ENCODE measurements at places on chromosomes 3 and 15.

DNA sequence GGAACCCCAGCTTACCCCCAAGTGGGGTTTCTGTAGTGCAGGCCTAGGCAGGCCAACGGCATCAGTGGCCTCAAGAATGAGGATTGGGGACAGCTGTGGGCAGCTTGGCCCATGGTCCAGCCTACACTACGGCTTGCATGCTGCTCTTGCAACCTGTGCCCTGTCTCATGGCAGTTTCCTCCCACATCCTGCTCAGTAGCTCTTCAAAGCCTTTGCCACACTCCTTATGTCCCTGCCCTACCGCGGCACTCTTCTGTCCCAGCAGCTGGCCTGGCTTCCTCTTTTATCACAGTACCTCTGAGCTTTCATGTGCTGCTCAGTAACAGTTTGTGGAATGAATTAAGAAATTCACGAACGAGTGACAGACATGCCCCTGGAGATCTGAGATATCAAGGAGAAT, 431.0 kb downstream of the EPHB1 start:
- no peak for DNase-seq

DNA sequence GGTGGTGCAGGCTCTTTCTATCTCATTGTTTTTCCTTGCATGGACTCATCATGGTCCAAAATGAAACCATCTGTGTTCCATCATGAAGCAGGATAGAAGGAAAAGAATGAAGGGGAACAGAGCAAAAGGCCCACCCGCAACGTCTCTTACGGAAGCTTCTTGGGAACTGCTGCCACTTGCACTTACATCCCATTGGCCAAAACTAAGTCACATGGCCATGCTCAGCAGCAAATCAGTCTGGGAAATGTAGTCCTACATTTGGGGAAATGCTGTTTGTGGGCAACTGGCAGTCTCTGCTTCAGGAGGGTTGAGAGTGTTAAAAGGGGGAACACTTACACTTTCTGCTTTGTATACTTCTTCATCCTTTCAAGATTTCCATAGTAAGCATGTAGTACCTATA, 191.6 kb downstream of the SV2B start:
- no peak for DNase-seq

DNA sequence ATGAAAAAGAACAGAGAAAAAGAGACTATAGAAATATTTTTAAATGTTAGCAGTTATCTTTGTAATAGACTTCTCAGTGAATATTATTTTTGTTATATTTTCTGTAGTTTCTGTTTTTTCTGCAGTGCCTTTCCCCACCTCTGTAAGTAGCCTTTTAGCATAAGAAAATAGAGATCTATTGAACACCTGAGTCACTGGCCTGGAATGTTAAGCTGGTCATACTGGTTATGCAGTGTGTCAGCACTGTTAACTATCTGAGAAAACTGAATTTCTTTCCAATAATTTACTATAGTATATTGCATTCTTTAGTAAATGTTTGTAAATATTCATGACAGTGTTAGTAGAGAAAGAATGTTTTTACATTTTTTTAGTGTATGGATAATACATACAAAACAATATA, 79.8 kb downstream of the NECTIN3 start:
- DNase-seq, result no peak

- no peak for DNase-seq
Measured at GRCh38 chr3:65636326-65636725, 402.4 kb downstream of the MAGI1 start.

DNA sequence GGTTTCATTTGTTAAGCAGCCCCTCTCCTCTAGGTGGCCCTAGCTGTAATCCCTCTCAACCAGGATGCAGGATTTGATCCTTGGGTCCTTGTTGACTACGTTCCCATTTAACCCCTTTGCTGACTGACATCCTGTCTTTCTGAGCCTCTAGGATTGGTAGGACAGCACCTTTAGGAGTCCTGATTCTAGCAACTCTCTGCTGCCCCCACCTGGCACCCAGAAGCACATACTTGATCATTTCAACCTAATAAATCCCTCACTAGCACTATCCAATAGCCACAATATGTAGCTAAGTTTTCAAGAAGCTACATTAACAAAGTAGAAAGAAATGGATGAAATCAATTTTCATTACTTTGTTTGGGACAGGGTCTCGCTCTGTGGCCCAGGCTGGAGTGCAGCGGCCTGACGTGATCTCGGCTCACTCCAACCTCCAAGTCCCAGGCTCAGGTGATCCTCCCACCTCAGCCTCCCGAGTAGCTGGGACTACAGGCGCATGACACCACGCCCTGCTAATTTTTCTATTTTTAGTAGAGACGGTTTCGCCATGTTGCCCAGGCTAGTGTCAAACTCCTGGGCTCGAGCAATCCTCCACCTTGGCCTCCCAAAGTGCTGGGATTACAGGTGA, 28.3 kb downstream of the RSL24D1 start:
- DNase-seq, result peak; percentile 39

- DNase-seq, result no peak
Measured at GRCh38 chr3:101685870-101686307, 629 bp downstream of the RPL24 start.

DNA sequence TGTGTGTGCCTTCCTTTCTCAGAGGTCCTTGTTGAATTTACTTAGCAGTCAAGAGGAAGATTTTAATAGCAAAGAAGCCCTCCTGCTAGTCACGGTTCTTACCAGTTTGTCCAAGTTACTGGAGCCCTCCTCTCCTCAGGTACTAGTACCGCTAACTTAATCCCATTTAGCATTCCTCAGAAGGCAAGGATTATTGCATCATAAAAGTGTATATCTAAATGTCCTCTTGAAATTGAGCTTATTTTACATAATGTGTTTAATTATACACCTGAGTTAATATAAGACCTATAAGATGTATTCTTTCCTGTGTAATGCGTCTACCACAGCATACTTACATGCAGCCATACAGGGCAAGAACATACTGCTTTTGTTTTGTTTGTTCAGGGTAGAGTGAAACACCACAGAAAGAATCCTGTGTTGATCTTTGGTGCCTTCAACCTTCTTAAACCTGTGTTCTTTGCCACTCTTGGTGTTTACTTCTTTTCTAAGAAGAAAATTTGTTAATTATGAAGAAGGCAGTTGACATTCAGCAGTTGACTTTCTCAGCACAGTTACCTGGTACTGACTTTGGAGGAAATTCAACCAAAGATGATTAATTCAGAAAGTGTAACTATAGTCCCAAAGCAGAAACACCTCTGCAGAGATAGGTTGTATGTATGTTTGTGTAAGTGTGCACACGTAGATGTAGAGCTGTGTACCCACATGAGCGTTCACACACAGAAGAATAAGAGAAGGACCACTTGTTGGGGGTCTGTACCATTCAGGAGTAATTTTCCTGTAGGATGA, 33.1 kb downstream of the POLG start:
- no peak for DNase-seq

GRCh38 chr3:12730506-12731242, 28.4 kb downstream of the TMEM40 start:
- no peak for DNase-seq

DNA sequence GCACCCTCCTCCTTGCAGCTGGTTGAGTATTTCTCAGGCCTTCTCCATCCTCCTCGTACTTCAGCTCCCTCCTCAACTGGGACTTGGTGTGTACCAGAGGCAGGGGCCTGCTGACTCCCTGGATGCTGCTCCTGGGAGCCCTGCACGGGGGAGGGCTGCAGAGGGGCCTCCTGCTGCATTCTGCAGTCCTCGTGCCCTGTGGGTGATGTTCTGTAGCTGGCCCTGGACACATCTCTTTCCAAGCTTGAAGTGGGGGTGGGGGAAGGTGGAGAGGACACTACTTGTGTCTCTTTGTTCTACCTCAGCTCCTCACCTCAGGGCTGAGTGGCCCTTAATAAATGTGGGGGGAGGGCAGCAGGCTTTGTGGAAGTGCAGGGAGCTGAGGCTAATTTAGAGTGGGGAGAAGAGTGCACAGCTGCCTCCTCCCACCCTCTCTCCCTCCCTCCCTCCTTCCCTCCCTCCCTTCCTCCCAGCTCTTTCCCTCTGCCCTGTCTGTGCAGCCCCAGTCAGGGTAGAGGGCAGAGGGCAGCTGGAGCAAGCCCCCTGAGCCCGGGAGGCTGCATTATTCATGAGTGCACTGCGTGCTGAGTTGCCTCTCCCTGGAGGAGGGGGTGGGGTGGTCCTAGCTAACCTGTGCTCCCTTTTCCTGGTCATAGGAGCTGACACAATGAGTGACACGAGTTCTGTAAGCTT, 3.7 kb upstream of the GRM2 start:
- no peak for DNase-seq

DNA sequence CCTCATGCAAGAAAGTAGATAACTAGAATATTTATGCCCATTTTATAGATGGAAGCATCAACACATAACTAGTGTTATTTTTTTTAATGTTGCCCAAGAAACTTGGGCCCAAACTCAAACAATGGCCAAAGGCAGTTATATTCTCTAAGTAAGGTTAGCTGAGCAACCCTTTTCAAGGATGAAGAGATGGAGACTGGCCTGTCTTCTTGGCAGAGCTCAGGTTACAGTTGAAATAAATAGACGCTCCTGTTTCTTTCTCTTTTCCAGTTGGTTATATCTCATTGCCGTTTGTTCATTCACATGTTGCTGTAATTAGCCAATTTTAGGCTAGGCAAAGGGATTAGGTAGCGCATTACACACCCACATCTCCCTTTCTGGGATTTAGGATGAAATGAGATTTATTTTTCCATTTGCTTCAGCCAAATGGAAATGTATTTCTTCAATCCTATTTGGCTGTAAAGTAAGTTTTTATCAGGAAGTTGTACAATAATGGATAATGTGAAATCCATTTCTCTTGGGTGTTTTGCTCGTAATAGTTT, 93.2 kb downstream of the CMSS1 start:
- DNase-seq, result no peak

DNA sequence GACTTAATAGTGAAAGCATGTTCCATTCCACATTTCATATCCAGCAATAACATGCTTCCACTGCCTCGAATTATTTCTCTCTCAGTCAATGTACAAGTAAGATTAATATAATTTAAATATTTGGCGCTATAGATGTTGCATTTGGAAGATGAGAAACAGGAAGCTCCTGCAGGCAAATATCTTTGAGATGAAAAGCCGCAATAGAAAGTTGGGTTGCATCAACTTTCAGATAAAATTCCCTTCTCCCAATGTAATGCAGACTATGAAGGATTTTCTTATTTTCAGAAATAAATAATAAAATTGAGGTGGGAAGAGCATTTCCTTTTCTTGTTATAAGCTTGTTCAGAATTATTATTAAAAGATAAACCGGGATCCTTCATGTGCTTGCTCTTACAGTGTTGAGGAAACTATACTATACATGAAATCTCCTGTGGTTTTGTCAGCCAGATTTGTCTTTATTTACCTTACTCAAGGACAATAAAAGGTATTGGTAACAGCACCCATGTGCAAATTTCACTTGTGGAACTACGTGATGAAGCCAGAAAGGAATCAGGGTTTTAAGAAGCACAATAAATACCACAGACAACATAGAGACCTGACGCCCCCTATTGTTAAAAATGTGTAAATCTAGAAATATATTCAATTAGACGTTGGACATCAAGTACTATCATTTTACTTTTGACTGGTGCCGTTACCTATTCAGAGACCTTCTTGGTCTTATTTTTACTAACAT, 307.0 kb downstream of the ARPP21 start:
- no peak for DNase-seq

- DNase-seq, result no peak
Measured at GRCh38 chr15:55527150-55527549, 19.1 kb upstream of the DNAAF4 start.

- DNase-seq, result no peak
Measured at GRCh38 chr15:61057376-61057775, 171.7 kb downstream of the RORA start.

- no peak for DNase-seq
Measured at GRCh38 chr3:97720417-97720816, 44.1 kb upstream of the ARL6 start.

DNA sequence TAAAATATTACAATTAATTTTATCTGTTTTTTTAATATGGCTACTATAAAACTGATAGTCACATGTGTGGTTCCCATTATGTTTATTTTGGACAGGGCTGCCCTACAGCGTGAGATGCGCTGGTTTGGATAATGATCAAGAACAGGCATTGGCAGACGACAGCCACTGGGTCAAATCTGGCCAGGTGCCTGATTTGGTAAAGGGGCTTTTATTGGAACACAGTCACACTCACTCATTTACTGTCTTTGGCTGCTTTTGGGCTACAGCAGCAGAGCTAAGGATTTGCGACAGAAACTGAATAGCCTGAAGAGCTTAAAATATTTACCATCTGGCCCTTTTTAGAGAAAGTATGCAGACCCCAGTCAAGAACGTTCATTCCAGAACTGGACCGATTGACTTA, 724.2 kb upstream of the CFAP20DC start:
- no peak for DNase-seq

- no peak for DNase-seq
Measured at GRCh38 chr15:24858737-24859601, 95.8 kb upstream of the SNRPN start.

DNA sequence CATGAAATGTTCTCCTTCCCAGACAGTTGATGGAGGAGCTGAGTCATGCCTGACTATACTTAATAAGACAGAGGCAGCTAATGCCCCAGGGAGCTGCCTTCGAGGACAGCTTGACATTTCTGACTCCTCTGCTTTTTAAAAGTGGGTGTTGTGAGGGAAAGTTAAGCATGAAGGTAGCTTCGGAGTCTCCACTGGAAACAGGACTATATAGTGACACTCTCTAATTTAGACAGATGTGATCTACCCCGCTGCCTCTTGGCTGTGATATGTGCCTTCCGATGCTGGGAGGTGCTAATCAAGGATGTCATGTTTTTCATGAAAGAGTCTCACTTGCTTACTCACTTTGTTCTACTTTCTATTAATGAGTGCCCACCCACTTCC, 72.7 kb downstream of the IL1RAP start:
- no peak for DNase-seq

- DNase-seq, result no peak
Measured at GRCh38 chr3:48301800-48302166, 31.7 kb downstream of the SPINK8 start.

- DNase-seq, result no peak
Measured at GRCh38 chr15:81987628-81988027, 58.2 kb downstream of the MEX3B start.

DNA sequence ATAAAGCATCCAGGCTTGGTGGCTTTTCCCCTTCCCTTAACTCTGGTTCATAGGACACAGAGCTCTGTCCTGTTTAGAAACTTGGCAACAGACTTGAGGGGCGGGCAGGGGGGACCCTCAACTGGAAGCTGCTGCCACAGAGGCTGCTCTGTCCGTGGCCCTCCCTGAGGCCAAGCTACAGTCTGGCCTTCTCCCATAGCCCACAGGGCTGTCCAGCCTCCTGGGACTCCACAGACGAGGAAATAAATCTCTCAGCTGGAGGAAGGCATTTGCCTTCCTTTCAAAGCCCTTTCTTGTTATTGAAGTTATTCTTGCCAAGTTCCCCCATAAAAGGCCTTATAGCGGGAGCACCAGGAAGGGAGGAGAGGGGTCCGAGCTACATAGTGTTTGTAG, 248.8 kb upstream of the TPM1 start:
- DNase-seq, result no peak
